ENCODE measurements at places on chromosomes 4 and X.

GRCh38 chr4:99028187-99028586, 32.7 kb downstream of the METAP1 start:
- DNase-seq, result no peak

- DNase-seq, result no peak
Observed at GRCh38 chr4:53507058-53507457, 84.2 kb downstream of the LNX1 start.

GRCh38 chrX:12471061-12471460, 320.2 kb upstream of the PRPS2 start:
- no peak for DNase-seq

- no peak for DNase-seq
Observed at GRCh38 chr4:9937078-9937477, 84.2 kb downstream of the SLC2A9 start.

DNA sequence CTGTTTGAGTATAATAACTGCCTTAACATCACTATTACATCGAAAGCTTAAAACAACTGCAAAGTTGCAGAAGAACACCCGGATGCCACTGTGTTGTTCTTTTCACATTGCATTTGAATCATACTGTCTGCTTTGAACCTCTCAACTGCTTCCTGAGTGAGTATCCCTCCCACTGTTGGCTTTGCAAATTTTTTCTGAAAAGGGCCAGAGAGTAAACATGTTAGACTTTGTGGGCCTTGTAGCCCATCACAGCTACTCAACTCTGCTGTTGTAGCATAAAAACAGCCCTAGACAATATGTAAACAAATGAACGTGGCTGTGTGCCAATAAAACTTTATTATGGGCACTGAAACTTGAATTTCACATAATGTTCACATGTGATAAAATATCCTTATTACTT, 76.1 kb downstream of the NSG1 start:
- no peak for DNase-seq

GRCh38 chr4:15451181-15451865, 18.4 kb upstream of the CC2D2A start:
- no peak for DNase-seq

DNA sequence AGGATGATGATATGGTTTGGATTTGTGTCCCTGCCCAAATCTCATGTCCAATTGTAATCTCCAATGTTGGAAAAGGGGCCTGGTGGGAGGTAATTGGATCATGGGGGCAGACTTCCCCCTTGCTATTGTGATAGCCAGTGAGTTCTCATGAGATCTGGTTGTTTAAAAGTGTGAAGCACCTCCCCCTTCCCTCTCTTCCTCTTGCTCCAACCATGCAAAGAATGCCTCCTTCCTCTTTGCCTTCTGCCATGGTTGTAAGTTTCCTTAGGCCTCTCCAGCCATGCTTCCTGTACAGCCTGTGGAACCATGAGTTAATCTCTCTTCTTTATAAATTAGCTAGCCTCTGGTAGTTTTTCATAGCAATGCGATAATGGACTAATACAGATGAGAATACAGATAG, 19.7 kb upstream of the ALG13 start:
- DNase-seq, result no peak

- DNase-seq, result no peak
Observed at GRCh38 chr4:54254116-54254914, 25.2 kb downstream of the PDGFRA start.

- DNase-seq, result no peak
Observed at GRCh38 chr4:7313347-7313811, 121.0 kb downstream of the SORCS2 start.

DNA sequence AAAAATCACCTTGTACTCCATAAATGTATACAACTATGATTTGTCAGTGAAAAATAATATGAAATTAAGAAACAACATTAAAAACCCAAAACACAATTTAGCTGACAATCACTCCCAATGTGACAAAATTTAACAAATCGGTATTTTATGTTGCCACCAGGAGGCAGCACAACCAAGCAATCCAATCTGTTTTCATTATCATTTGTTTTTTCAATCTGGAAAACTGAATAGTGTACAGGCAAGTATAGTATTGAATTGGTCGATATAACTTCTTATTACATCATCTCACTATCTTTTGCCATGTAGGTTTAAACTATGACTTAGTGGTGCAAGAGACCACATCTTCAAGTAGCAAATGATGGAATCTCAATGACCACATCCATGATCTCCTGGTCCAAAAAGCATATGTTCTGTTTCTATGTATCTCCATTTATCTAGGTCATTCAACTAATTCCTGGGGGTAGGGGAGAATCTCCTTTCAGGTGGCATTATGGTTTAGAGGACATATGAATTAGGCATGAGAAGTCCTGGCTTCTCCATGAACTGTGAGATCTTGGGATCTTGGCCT, 112.9 kb upstream of the AGA start:
- no peak for DNase-seq

- DNase-seq, result no peak
Observed at GRCh38 chrX:107204068-107204605, 2.1 kb downstream of the NUP62CL start.

DNA sequence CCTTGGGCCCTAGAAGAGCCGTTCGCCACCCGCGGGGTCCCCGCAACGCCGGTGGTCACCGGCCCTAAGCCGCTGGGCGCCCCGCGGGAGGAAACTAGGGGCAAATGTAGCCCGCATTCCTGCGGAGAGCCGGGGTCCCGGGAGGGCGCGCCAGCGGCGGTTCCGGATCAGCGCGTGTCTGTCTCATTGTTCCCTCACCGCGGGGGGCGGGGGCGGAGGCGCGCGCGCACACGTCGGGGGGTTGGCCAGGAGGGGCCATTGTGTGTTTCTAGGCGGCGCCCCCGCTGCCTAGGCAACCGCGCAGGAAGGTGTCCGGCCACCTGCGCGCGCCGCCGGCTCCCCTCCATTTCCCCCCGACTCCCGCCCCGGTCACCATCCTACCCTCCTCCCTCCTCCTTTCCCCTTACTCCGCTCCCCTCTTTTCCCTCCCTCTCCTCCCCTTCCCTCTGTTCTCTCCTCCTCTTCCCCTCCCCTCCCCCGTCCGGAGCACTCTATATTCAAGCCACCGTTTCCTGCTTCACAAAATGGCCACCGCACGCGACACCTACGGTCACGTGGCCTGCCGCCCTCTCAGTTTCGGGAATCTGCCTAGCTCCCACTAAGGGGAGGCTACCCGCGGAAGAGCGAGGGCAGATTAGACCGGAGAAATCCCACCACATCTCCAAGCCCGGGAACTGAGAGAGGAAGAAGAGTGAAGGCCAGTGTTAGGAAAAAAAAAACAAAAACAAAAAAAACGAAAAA, 789 bp upstream of the DDX3X start:
- peak; percentile 84 for DNase-seq

DNA sequence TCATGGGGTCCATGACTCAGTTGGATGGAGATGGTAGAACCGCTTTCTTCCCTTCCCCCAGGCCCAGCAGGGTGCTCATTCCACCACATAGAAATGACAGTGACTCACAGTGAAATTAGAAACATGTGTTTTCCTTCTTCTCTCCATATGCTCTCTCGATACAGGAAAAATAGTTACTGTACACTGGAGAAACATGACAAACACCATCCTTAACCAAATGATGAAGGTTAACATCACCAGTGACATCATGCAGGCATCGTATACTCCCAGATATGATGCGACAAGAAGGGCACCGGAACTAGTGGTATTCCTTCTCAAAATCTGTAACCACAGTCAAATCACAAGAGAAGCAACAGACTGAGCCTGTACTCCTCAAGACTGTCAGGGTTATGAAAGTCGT, 11.7 kb upstream of the RAB40A start:
- no peak for DNase-seq

GRCh38 chr4:40586034-40586433, 43.6 kb downstream of the RBM47 start:
- DNase-seq, result no peak

- no peak for DNase-seq
Observed at GRCh38 chrX:120719622-120720021, 89.8 kb upstream of the C1GALT1C1 start.

DNA sequence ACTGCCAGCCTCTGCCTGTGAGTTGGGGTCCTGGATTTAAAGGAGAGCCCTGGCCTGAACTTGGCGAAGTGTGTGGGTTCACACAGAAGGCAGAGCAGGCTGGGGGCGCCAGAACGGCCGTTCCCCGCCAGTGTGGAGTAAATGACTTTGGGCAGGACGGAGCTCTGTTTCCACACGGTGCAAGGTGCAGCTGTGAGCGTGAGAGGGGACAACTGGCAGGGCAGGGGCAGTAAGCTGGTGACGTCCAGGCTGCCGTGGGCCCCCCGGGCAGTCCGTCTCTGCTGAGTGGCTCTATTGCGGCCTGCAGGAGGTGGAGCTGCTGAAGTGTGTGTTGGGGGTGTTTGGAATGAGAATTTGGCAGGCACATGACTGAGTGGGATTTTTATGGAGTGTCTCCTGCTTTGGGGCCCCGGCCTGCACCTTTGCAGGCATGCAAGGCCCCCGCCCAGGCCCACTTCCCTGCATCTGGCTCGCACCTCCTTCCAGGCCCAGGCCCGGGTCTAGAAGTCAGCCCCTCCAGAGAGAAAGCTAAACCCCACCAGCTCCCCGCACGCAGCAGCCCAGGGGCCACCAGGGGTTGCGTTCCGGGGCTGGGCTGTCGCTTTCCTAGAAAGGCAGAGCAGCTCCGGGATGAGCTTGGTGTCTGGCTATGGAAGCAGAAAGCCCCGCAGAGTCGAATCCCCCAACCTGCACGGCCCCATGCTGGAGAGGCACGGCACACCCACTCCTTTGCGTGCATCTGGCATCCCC, 62.2 kb upstream of the GRPEL1 start:
- DNase-seq, result no peak

DNA sequence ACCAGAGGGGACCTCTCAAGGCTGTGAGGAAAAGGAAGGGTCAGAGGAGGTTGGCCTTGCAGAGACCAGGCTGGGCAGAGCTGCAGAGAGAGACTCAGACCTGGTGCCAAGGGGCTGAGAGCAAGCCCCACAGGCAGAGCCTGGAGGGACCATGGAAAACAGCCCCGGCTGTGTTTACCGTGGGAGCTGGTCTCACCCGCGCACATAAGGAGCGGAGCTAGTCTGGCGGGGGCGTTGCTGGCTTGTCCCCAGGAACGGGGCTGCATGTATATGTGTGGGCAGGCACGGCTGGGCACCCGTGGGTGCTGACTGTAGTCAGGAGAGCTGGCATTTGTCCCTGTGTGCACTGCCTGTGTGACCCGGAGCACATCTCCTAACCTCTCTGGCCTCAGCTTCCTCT, 45.7 kb downstream of the C4orf50 start:
- DNase-seq, result no peak

GRCh38 chr4:26067035-26067434, 153.0 kb downstream of the SMIM20 start:
- no peak for DNase-seq

DNA sequence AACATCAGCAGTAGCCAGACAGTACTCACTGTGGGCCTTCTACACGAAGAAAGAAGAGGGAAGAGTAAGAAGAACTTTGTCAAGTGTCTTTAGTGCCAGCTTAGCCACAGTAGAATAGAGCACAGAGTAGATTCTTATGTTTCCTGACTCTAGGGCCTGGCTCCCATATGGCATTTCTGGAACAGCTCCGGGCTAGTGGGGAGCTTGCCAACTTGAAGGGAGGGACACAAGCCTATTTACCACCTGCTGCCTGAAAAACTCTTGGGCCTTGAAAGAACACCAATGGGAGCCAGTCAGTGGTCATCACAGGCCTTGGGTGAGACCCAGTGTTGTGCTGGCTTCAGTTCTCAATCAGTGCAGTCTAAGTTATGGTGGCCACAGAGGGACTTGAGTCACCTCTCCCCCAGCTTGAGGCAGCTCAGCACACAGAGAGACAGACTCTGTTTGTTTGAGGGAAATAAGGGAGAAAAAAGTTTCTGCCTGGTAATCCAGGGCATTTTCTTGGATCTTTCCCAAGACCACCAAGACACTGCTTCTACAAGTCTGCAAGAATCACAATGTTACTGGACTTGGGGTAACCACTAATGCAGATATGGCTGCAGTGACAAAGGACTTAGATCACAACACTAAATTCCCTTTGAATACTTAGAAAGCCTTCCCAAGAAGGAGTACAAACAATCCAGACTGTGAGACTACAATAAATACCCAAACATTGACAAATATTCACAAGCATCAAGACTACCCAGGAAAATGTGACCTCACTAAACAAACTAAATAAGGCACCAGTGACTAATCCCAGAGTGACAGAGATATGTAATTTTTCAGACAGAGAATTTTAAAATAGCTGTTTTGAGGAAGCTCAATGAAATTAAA, 261.0 kb upstream of the NDST3 start:
- no peak for DNase-seq

DNA sequence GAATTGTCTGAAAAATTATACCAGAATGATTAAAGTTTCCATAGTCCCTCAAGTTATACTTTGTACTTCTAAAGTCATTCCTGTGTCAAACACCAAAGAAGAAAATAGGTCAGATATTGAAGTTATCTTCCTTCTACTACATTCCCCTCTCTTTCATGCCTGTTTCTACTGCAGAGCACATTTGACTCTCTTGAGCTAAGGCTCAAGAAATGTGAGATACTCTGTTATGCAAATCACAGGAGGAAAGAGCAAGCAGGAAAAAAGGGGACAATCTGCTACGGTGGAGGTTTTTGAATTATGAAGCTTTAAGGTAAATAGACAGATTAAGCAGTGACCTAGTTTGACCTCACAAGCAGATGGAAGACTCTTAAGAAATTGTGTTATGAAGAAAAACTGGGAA, 198.9 kb upstream of the LDB2 start:
- no peak for DNase-seq

DNA sequence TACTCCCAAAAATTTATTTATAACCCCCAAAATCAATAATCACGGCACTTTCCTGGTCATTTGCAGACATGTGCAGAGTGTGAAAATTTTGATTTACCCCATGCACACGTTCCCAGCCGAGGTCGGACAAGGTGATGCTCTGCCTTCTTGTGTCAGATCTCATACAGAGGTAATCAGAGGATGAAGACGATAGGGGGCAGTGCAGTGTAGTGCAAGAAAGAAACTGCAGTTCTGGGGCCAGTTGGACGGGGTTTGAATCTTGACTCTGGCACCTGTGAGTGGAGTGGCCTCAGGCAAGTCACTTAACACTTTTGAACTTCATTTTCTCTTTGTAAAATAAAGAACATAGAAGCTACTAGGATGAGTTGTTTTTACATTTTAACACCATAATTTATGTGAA, 88.4 kb downstream of the FRMPD3 start:
- DNase-seq, result peak; percentile 16

GRCh38 chr4:120544838-120545237, 377.7 kb downstream of the PRDM5 start:
- no peak for DNase-seq

DNA sequence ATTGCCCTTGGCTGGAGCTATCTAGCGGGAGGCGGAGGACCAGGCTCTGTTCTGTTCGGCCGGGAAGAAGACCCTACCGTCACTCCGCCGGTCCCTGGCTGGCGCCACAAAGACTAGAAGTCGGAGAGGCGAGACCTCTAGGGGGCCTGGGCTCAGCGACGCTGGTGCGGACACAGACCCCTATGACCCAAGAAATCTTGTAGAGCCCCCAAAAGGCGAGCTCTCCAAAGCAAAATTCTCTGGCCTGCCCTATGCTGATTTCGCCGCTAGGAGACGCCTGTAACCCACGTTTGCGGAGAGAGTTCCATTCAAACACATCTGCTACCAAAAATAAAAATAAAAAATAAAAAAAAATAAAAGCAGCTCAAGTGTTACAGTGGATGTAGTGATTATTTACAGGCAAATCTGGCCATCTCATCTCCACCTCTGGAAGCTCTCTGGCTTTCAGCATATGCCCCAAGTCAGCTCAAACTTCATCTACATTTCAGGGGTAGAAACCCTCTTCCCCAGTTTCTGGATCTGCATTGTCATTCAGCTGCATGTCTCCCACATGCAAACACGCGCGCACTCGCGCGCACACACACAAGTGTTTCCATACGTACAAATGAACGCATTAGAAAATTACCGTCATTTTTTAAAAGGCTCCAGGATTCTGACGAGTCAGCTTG, 2.4 kb upstream of the PCDH10 start:
- DNase-seq, result no peak

- DNase-seq, result no peak
Observed at GRCh38 chrX:150958177-150958576, 25.0 kb upstream of the HMGB3 start.

Data from activated naive CD4-positive, alpha-beta T cell treated with Interleukin-2 at 50 U/mL for 16 hours (primary cell).